ENCODE measurements at places on chromosomes 2 and 18.

GRCh38 chr2:108823286-108823685, 36.7 kb downstream of the CCDC138 start:
- DNase-seq: no peak

DNA sequence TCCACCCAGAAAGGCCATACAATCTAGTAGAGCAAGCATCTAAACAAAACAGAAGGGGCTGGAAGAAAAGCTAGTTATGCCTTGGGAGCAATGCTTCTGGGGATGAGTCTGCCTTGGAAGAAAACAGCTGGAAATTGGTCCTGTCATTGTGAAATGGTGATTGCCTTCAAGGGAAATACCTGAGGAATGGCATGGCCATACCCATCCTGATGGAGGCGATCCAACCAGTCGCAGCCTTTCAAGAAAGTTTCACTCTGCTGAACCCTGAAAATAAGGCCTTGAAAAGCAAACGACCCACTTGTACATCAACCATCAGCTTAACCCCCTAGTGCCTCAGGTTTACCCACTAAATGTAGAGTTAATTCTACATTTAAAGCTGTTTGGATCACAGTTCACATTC, 72.6 kb upstream of the PID1 start:
- DNase-seq: no peak

DNA sequence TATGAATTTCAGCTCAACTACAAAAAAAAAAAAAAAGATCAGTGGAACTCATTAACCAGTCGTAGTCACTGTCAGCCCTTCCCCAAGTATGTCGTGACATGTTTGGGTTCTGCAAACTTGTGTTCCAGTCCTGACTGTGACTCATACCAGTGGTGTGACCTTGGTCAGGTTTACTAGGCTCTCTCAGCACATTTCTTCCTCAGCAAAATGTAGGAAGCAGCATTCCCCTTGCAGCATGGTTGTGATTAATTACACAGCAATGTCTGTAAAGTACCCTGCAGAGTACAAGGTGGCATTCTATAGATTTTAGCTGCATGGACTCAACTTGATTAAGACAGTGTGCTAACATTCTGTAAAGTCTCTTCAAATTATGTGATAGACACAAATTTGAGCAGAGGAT, 156.9 kb downstream of the LAMA1 start:
- no peak for DNase-seq

GRCh38 chr18:63981719-63982118, 11.8 kb downstream of the SERPINB8 start:
- DNase-seq: no peak

- DNase-seq: no peak
Observed at GRCh38 chr18:56166914-56167313, 471.5 kb downstream of the TXNL1 start.

- no peak for DNase-seq
Observed at GRCh38 chr2:174174741-174175140, 73.6 kb downstream of the OLA1 start.

Data from GM13976 (cell line).